GDM1 (cell line): ENCODE measurements at places on chromosomes 4 and X.

GRCh38 chr4:186030795-186031194, 38.2 kb upstream of the TLR3 start:
- DNase-seq = no peak

GRCh38 chrX:16592194-16592770, 57.7 kb upstream of the S100G start:
- DNase-seq = no peak

DNA sequence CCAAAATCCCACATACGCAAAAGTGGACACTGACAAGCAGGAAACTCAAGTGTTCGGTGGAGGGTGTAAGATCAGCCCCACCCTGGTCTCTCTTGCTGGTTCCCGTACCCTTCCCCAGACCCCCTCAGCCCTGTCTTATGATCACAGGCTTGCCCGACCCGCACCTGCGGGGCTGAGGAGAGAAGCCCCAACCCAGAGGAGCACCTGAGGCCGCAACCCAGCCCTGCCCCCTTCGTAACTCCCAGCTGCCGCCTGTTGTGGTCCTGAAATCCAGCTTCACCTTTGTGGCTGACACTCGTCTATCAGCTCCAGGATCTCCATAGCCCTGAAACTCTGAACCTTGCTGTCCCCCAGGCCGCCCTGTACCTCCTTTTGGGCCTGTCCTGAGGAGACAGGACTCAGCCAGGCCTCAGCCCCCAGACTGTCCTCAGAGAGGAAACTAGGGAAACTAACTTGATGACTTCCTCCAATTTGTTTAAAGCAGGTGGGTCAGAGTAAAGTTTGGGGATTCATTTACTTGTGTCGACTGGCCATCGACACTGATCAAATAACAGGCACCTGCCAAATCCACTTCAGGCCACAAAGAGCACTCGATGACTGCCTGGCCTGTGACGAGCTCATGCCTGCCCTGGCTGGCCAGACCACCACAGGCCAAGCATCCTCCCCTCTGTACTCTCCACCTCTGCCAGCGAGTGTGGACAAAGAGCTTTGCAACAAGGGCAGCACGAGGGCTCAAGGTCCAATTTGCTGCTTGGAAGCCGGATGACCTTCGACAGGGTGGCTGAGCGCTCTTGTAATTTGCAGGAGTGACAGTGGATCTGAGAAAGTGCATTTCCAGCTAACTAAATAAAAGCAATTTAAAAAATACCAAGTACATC, 19.3 kb downstream of the DCTD start:
- DNase-seq = no peak

GRCh38 chr4:5206016-5206790, 154.9 kb downstream of the STK32B start:
- no peak for DNase-seq

DNA sequence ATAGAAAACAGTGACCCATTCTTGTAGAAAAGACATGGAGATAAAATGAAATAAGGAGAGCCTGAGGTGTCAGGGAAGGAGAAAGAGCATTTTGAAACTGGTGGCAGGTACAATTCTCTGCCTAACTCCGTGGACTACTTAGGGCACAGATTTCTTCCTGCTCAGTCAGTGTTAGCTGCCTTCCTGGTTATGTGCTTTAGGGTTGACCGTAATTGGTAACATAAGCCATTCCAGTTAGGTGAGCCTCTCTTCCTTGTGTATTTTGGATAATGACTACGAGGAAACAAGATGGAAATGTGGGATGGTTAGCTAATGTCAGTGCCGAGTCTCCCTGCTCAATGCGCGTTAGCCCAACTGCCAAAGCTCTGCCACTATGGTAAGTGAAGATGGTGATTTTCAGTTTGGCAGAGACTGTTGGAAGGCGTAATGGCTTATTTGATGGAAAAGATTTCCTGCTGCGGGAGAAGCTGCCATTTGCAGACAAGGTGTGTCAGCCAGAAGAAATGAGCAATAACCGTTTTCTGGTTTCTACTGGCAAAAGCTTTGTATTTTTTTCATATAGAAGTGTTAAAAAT, 174.1 kb downstream of the CBR4 start:
- DNase-seq = no peak

DNA sequence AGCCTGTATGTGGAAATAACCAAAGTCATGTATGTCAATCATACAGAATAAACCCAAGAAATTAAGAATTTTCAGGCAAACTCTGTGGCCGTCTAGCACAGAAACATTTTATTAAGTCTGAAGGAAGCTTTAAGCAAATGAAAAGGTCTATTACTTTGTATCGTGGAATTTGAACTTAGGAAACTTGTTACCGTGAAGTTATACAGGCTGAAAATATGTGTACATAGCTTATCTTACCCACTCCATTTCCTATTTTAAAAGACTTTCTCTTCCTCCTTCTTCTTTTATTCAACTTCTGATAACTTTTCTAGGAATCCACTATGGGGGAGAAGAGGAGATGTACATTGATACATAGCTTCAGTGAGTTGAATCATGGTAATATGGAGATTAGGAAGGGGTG, 108.3 kb downstream of the AGTR2 start:
- no peak for DNase-seq

- no peak for DNase-seq
These were observed 26.5 kb downstream of the RASSF6 start for GRCh38 chr4:73593631-73594241.

- DNase-seq = no peak
These were observed 18.0 kb downstream of the RPS3A start for GRCh38 chr4:151117371-151117962.

DNA sequence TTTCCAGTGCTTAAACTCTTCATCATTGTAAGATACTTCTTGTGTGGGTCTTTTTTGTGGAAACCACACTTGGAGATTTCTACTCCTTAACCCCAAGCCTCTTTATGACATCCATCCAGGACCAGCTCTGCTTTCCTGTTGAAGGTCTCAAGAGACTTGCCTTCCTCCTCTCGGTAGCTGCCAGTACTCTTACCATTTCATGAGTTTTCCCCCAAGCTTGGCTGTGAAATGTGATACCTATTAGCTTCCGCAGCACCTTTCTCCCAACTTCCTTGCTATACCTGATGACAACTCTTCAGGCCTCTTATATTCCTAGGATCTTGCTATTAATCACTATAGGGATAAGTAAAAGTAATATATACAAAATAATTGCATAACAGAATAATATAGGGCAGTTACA, 1.9 kb upstream of the DCK start:
- DNase-seq = no peak

DNA sequence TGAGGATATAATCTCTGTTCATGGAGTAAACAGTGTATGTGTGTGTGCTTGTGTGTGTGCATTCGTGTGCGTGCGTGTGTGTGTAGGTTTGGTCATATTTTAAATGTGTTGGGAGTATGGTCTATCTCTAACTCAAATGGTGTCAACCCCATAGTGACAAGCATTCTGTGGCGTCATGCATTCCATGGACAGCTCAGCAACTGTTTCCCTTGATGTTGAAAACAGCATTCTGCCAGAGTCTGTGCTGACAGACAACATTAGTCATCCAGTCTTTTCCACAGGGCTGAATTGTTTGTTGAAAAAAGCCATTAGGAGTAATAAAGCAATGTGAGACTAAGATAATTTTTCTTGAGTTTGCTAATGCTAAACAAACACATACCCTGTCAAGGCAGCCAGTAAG, 706.6 kb downstream of the PCDH19 start:
- DNase-seq = no peak

DNA sequence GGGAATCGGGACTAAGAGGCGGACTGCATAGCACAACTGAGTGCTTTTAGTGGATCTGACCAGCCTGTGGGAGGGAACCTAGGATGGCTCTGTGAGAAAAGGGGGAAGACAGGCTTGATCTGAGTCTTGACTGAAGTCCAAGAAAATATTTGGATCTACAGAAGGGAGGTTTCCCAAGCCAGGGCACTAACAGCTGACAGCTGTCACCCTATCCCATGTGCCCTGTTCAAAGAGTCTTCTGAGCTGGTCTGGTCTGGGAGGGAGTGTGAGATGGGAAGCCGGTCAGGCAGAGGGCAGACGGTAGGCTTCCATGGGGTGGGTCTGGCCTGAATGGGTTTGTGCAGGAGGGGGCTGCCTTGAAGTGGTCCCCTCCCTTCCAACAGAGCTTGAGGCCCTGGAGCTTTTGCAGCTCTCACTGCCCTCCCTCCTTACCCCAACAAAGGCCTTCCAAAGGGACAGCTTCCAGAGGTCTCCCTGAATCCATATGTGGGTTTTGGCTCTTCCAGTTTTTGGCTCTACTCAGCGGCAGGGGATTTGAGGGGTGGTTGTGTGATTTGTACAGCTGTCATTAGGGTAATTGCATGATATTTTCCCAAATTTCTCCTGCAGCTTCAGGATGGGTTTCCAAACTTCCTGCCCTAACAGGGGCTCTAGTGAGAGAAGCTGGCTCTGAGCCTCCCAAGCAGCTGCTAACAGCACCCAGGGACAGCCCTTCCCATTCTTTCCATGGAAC, 643.7 kb downstream of the BCOR start:
- no peak for DNase-seq

GRCh38 chrX:145673841-145674240, 143.8 kb upstream of the SLITRK2 start:
- no peak for DNase-seq

- no peak for DNase-seq
These were observed 25.6 kb upstream of the MTM1 start for GRCh38 chrX:150542846-150543229.

DNA sequence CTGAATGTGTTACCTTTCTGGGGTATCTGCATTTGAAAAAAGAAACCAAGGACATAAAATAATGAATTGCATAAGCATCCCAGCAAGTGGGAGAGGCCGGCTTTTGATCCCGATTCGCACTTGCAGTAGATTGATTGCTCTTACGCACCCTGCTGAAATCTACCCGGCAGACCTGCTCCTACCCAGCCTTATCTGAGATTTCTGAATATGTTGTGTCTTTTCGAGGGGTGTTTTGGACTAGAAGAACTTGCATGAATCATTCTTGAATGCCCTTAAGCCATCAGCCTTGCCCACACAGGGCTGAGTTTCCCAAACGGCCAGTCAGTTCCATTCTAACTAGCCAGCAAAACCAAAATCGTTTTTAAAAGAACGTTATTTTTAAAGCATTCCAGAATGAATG, 174.4 kb upstream of the BCOR start:
- no peak for DNase-seq

DNA sequence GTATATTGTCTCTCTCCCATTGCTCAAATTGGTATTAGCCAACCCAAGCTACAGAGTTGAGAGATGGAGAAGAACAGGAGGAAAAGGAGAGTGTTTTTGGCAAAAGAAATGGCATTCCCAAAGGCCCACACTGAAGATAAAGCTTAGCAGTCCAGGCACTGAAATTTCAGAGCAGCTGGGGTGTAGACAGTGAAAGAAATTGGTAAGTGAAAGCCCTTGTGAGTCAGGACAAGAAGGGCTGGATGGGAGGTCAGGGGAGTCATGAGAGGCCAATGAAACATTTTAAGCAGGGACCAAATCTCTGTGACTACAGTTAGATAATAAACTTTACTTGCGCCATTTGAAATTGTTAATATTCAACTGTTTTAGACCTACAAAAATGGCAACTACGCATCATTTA, 177.7 kb downstream of the ADAMTS3 start:
- no peak for DNase-seq

GRCh38 chr4:185847352-185848097, 35.5 kb upstream of the SORBS2 start:
- no peak for DNase-seq

DNA sequence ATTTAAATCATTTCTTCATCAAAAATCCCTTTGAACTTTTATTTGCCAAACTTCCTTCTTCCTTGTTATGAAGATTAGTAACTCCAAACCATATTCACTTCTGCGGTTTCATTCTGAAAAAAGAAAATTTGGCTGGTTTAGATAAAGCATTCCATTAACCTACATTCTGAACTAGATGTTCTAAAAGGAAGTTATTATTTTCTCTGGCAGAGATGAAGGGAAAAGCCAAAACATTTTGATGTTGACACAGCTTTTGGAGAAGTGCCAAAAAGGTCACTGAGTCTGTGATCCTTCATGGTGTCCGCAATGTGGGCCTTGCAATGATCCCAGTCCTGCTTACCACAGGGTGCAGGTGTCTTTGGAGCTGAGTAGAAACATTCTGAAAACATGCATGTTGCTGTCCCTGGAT, 36.0 kb downstream of the CXCL8 start:
- no peak for DNase-seq

GRCh38 chr4:95289028-95289634, 259.6 kb downstream of the UNC5C start:
- no peak for DNase-seq

DNA sequence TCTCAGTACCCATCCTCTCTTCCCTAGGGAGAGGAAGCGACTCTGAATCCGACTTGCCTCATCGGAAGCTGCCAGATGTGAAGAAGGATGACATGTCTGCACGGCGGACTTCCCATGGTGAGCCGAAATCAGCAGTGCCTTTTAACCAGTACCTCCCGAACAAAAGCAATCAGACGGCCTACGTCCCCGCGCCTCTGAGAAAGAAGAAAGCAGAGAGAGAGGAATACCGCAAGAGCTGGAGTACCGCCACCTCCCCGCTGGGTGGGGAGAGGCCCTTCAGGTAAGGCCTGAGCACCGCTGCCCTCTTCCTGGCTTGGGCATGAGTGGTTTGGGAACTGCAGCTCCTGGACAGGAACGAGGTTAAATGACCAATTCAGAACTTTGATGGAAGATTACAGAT, 81.2 kb downstream of the LIMCH1 start:
- DNase-seq = no peak

- no peak for DNase-seq
These were observed 2.9 kb downstream of the TMSB4X start for GRCh38 chrX:12977761-12978204.

DNA sequence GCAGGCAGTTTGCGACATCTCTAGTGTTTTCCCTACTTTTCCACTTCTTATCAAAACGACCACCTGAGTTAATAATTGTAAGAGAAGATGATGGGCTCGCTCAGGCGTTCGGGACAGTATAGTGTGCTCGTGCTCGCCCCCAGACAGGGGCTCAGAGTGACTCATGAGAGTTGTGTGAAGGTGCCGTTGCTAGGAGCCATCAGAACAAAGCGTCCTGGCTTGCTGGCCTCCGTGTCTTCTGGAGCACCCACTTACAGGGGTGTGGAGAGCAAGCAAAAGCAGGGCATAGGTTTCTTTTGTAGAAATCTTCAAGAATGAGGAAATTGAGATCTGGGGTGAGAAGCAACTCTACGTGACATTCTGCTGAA, 73.0 kb upstream of the ADGRG2 start:
- DNase-seq = no peak

DNA sequence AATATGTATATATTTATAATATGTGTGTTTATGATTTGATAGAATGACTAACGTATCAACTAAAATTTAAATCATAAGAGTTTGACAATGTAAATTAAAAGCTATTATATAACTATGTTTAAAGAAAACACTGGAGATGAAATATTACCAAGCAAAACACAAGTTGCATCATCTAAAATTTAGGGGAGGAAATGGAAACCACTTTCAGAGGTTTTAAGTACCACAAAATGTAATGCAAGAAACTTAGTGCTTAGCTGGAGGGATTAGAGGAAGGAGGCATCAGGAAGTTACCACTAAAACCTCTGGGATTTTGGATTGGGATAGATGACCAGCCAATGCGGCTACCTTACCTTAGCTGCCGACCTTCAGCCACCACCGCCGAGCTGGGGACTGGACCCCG, 1192.1 kb upstream of the PRKX start:
- no peak for DNase-seq

- no peak for DNase-seq
These were observed 2.1 kb downstream of the UCHL1 start for GRCh38 chr4:41258783-41259182.
